ENCODE measurements at places on chromosomes 3 and 15.

DNA sequence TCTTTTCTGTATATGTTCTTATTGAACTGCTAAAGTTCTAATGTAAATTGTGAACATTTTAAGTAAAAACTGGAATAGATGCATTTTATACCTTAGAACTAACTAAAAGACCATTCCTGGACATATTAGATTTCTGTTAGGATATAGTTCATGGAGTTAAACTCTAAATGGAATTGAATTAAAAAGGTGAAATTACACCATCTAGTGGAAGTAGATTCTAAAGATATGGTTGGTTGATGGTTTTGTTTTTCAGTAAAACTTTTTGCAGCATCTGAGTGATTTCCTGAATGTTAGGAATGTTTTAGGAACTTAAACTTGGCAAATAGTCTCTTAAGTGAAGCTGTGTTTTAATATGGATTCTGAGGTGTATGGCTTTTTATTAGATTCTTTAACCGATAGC, 96.8 kb downstream of the SLMAP start:
- no peak for DNase-seq

- peak; percentile 13 for DNase-seq
Observed at GRCh38 chr3:42749753-42750231, 23.3 kb downstream of the CCDC13 start.

DNA sequence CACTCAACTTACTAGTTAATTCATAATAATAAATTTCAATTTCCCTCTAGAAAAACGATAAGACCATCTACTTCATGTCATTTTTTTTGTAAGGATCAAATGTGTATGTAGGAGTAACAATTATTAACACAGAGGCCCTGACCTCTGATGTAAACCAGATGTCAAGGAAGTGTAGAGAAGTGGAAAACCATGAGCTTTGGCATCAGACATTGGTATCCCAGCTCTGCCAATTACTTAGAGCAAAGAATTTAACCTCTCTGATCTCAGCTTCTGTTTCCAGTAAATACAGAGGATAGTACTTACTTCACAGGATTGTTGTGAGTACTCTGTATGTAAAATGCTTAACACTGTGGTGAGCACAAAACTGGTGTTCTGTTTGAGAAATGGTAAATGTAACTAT, 17.5 kb downstream of the AQR start:
- no peak for DNase-seq

GRCh38 chr15:57708047-57708446, 1.5 kb downstream of the POLR2M start:
- no peak for DNase-seq

- no peak for DNase-seq
Observed at GRCh38 chr3:154886437-154886836, 193.7 kb upstream of the MME start.

DNA sequence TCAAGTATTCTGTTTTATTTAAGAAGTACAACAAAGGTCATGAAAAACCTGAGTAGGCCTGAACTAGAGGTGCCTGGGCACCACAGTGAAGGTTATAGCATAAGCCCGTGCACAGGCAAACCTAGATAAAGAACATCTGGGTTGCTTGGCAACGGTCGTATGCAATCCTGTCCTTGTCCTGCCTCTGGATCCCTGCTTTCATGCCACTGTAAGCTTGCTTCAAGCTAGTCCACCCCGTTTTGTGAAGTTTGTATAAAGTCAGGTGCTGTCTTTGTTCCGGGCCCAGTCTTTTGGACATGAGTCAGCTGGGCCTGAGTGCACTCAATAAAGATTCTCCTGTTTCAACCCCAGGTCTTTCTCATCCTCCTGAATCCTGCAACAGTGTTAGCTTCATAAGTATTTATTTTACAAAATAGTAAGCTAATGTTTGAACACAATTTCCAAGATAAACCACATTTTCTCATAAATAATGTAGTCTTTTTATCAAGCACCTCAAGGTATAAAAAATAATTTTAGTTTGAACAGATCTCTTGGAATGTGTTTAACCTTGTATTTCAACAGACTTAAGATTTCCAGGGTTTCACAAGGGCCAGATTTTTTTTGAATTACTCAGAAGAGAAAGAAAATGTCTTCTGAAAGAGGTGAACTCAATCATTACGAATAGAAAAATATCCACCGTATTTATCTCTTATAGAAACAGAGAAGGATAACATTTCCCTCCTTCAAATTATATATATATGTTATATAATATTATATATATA, 14.3 kb upstream of the SLC9C1 start:
- no peak for DNase-seq

DNA sequence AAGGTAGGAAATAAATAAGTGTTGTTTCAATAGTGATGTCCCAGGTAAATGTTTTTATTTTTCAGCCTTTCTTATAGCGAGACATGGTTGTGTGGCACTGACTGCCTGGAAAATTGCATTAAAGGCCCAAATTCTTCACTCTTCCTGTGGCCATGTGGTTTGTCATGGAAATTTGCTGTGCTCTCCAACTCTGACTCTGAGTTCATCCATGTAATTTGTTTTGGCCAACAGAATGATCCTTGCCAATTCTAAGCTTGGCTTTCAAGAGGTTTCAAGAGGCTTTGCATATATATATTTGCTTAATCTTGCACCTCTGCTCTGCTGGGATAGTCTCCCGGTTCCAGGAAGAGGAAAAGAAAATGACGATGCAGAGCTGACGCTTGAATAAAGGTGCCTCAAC, 107.5 kb upstream of the ARHGEF26 start:
- DNase-seq = no peak

GRCh38 chr3:17580901-17581300, 161.5 kb downstream of the TBC1D5 start:
- peak; percentile 31 for DNase-seq

DNA sequence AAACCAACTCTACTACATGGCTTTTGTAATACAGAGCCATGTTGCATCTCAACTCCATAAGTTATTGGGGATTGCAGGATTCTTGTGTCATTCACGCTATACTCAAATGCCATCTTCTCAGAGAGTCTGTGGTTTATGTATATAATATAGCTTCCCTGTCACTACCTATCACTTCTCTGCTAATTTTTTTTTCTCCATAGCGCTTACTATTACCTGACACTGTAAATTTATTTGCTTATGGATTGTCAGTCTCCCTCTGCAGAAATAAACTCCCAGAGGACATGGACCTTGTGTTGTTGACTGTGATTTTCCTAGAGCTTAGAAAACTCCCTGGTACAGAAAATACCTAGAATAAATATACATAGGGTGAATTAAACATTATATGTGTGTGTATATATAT, 990.5 kb downstream of the TBL1XR1 start:
- DNase-seq = no peak

- DNase-seq = no peak
Observed at GRCh38 chr3:150278843-150279381, 129.2 kb upstream of the TSC22D2 start.

GRCh38 chr15:67878712-67879206, 38.9 kb upstream of the RNU6-1 start:
- no peak for DNase-seq

GRCh38 chr3:12336099-12336498, 47.2 kb downstream of the PPARG start:
- DNase-seq = no peak

DNA sequence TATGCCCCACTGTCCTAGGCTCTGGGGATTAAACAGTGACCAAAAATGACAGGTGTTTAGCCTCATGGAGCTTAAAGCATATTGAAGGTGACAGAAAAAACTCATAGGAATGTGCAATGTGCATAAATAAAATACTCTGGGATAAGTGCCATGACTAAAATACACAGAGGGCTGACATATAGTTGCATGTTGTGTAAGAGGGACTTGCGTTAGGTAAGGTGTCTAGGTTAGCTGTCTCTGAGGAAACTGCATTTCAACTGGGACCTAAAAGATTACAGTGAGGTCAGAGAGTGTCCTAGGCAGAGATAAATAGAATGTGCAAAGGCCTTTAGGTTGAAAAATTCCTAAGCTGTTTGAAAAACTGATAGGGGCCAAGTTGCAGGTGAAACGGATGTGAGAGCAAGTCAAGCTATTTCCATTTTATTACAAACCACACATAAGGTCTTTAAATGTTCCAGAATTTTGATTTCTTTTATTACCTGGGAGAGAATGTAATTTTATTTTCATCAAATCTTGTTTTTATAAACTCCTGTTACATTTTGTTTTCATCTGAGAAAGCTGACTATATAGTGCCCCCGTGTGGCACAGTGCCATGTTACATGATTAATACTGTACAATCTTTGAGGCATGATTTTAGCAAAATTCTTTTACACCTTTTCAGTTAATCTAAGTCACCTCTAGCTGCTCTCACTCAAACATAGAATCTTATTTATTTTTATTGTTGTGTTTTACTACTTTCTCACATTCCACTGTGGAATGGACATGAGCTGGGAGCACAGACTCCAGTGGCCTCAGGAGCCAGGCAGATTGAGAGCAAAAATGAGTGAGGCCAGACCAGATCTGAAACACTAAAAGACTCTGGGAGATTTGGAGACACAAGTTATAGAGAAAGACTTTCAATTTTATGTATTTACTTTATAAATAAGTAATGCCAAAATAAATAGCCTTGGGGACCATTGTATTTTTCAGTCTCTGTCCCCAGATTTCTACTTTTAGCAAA, 259.6 kb upstream of the ZNF717 start:
- no peak for DNase-seq

DNA sequence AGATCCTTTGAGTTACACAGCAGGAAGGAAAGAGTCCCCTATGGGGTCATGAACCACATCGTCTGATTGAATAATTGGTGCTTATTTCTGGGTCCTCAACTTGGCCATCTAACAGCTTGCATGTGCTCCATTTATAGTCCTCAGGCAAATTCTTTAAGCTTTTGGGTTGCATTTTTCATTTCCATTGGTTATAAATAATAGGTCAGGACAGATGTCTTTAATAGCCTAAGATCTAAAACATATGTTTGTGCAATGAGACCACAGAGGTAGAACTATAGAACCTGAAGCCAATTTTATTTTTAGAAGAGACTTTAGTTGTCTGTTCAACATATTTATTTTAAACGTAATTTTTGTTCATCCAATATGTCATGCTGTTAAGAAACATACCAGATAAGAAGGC, 43.2 kb downstream of the CD200R1L start:
- no peak for DNase-seq

DNA sequence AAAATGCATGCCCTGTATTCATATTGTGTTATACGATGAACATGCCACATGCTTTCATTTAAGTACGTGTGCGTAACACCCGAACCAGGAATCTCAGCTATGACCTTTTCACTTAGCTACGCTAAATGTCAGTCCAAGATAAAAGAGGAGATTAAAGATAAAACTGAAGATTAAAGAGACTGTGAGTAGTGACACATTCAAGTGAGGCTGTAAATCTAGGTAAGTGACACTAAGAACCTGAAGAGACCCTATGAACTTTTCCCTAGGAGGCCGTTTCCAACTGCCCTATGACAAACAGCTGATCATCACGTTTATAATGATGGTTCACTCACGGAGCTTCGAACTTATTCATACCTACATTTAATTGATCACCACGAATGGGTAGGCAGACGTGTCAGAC, 32.2 kb downstream of the TFRC start:
- no peak for DNase-seq

DNA sequence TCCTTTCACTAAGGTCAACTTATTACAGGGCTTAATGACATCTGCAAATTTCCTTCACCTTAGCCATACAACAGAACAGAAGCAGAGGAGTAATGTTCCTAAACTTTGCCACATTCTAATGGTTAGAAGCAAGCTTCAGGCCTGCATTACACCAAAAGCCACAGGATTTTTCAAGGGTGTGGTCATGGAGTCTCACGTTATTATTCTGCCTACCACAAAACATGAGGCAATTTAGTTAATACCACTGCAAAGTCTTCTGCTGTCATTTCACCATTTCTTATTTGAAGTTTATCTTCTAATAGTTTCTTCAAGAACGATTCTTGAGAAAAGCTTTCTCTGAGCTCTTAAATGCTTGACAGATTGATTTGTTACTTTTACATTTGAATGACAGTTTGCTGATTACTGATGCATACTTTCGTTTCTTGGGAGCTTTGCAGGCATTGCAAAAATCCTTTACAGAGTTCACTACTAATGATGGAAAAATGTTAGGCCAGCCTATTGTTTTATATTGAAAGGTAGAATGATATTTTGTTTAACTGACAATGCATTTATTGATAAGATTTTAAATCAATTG, 1257.1 kb downstream of the NSUN3 start:
- DNase-seq = no peak

DNA sequence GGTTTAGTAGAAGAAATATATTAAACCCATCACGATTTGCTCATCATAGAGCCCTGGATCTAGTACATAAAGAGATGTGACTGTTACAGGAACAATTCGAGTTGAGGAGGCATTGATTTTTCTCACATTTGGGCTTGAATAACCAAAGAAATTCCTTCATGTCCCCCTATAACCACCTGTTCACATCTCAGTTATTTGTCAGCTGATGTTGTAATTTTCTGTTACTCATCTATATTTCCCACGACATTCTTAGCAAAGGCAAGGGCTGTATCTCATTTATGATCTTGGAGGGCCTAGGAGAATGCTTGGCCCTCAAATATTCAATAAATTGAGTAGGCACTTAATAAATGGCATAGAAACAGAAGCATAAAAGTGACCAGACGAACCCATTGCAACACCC, 36.4 kb upstream of the GYG1 start:
- no peak for DNase-seq

DNA sequence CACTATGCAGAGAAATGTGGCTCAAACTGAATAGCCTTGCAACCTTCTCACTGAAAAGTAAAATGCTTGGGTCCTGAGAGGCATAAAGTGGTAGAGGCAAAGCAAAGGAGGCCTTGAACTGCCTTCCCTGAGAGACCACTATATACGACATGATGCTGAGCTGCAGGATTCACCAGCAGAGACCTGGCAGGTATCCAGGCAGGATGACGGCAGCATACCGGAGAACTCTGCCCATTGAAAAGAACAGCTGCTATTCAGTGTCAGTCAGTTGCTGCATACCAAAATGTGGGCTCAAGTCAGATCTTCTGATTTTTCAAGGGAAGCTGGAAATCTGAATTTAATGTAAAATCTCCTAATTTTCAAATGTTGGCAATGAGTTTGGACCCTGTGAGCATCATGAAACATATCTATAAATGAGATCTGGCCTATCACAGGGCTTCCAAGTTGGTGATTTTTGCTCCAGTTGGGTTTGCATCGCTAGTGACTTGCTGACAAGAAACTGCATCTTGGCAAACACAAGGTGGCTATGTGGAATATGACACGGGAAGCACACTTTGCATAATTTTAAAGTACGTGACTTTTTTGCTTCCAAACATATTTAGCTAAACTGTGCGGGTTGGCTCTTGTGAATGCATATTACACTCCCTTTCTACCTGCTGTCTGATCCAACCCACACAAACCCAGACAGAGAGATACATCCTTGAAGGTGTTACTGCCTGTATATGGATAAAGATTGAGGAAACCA, 529.0 kb downstream of the AGBL1 start:
- no peak for DNase-seq

- DNase-seq = no peak
Observed at GRCh38 chr15:75989045-75989444, 23.2 kb downstream of the NRG4 start.

- no peak for DNase-seq
Observed at GRCh38 chr15:43879386-43880355, 52.9 kb downstream of the WDR76 start.

DNA sequence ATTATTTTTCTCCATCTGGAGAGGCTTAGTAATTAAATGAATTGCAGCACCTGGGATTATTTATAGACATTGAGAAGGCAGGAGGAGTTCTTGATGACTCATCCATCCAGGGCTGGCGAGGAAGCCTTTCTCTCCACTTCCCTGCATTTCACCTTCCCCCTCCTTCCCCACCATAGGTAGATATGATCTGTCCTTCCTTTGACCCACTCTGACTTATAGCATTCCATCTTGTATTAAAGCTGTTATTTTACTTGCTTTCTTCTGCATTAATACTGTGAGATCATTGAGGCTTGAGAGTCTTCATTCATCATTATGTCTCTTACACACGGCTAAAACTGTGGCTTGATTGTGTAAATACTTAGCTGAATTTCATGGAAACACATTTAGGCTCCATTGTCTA, 288.8 kb downstream of the FEZF2 start:
- DNase-seq = no peak

Data from activated T-cell treated with anti-CD3 and anti-CD28 coated beads, Interleukin-2, amount 50 U/mL, for 24 hours (primary cell).